ENCODE measurements at places on chromosomes 4 and X. TPM values are rescaled to one million over a fixed set of nuclear protein-coding genes. Genes with fewer than 3 reads are reported as not detected.

NOX1 gene
- total RNA-seq, result not detected

SYN1 gene
- 0.64 TPM for total RNA-seq

SYP gene
- total RNA-seq, result 2.3 TPM

SPOCK3 gene
- 6.1 TPM for total RNA-seq

CNGA1 gene
- 10.3 TPM for total RNA-seq

TMEM35A gene
- total RNA-seq, result 4.0 TPM

GABRB1 gene
- 2.6 TPM for total RNA-seq
